ENCODE measurements at places on chromosomes 12 and 14. TPM values are rescaled to one million over a fixed set of nuclear protein-coding genes. Genes with fewer than 3 reads are reported as not detected.
A peak's percentile ranks its signal among the peaks of the same experiment; 100 is the strongest.

GRCh38 chr14:100487304-100487703 is 99.9 kb downstream of the BEGAIN start:
- no peaks in the 10 kb centered on the region for H3K4me1 ChIP-seq
- no peak for DNase-seq
- H3K4me3 ChIP-seq = no peak overlapping the region
- no peak overlapping the region for H3K27ac ChIP-seq
- H3K36me3 ChIP-seq = no peaks in the 10 kb centered on the region

DNA sequence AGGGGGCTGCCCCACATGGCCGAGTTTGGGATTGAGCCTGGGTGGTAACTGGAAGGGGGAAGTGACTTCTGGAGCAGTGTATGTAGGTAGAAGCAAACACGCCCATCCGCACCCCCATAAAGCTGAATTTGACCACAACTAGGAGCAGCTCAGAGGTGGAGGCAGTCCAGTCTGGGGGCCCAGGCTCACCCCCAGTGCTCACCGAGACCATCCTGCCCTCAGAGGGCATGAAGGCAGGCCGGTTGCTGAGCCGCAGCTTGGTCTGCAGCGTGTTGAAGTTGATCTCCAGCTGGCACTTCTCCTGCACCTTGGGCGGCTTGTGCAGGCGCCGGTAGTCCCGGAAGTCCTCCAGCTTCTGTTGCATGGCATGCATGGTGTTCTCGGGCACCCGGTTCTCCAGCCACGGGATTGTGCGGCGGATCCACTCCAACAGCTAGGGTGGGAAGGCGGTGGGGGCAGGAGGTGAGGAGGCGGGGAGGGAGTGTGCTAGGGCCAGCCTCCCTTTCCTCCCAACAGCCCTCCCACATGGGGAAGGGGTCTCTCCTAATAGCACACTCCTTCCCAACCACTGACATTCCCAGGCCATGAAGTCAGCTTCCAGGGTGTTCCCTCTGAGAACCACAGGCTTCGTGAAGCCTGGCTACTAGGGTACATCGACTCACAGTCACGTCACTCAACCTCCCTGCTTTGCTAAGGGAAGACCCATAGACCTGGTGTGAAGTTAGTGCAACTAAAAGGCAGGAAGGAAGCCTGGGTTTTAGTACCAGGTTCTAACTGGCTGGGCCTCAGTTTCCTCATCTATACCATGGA is 87.0 kb downstream of the ACTN1 start:
- no peak overlapping the region for H3K27ac ChIP-seq
- no peak overlapping the region for H3K4me3 ChIP-seq
- H3K4me1 ChIP-seq = no peaks in the 10 kb centered on the region

DNA sequence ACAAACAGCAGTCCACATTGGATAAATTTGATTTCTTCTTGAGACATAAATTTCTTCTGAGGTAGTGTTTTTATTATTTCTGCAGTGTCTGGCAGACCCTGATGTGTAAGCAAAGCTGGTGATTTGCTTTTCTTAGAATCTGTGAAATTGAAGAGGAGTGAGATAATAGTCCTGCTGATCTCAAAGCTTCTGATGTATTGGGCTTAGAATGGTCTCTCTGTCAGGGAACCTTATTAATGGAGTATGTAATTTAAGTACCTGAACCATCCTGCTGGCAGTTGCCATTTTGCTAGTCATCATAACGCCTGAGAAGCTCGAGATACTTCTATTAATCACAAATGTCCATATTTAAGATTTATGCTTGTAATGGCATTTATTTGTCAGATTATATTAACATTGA is 464.5 kb upstream of the PRICKLE1 start:
- H3K4me1 ChIP-seq = no peaks in the 10 kb centered on the region
- H3K27me3 ChIP-seq = no peaks in the 10 kb centered on the region
- no peaks in the 10 kb centered on the region for H3K36me3 ChIP-seq

DNA sequence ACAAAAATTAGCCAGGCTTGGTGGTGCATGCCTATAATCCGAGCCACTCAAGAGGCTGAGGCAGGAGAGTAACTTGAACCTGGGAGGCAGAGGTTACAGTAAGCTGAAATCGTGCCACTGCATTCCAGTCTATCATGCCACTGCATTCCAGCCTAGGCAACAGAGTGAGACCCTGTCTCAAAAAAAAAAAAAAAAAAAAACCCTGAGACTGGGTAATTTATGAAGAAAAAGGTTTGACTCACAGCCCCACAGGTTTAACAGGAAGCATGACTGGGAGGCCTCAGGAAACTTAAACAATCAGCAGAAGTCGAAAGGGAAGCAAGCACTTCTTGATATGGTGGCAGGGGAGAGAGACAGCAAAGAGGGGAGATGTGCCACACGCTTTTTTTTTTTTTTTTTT is 123.2 kb downstream of the GXYLT1 start:
- no peaks in the 10 kb centered on the region for H3K4me1 ChIP-seq
- no peaks in the 10 kb centered on the region for H3K27me3 ChIP-seq
- no peak for DNase-seq
- H3K27ac ChIP-seq = no peak overlapping the region
- H3K4me3 ChIP-seq = no peak overlapping the region

GRCh38 chr12:33690562-33690961 is 250.9 kb upstream of the SYT10 start:
- DNase-seq = no peak
- no peak overlapping the region for H3K27ac ChIP-seq
- H3K4me3 ChIP-seq = no peak overlapping the region
- no peaks in the 10 kb centered on the region for H3K27me3 ChIP-seq
- no peaks in the 10 kb centered on the region for H3K36me3 ChIP-seq

- no peak overlapping the region for H3K4me3 ChIP-seq
- no peaks in the 10 kb centered on the region for H3K4me1 ChIP-seq
- no peak overlapping the region for H3K27ac ChIP-seq
- H3K36me3 ChIP-seq = no peaks in the 10 kb centered on the region
- no peaks in the 10 kb centered on the region for H3K27me3 ChIP-seq
- no peak for DNase-seq
These were observed 377.5 kb downstream of the DIO2 start for GRCh38 chr14:79833781-79834180.

GRCh38 chr12:53046655-53047220 is 3.1 kb upstream of the TNS2 start:
- DNase-seq = no peak
- H3K36me3 ChIP-seq = no peaks in the 10 kb centered on the region
- H3K4me3 ChIP-seq = peak overlapping the region; percentile 44
- H3K27ac ChIP-seq = peak overlapping the region; percentile 94

GRCh38 chr12:104590022-104590421 is 133.3 kb downstream of the CHST11 start:
- no peak overlapping the region for H3K27ac ChIP-seq
- H3K27me3 ChIP-seq = no peaks in the 10 kb centered on the region
- H3K4me1 ChIP-seq = peaks cover 9% of the 10 kb centered on the region
- no peaks in the 10 kb centered on the region for H3K36me3 ChIP-seq

Gene COCH
- 3.3 TPM for total RNA-seq

Gene FAM186B
- 0.17 TPM for total RNA-seq

Data from hepatocyte (in vitro differentiated cells).